ENCODE measurements at places on chromosomes 7 and 10.

DNA sequence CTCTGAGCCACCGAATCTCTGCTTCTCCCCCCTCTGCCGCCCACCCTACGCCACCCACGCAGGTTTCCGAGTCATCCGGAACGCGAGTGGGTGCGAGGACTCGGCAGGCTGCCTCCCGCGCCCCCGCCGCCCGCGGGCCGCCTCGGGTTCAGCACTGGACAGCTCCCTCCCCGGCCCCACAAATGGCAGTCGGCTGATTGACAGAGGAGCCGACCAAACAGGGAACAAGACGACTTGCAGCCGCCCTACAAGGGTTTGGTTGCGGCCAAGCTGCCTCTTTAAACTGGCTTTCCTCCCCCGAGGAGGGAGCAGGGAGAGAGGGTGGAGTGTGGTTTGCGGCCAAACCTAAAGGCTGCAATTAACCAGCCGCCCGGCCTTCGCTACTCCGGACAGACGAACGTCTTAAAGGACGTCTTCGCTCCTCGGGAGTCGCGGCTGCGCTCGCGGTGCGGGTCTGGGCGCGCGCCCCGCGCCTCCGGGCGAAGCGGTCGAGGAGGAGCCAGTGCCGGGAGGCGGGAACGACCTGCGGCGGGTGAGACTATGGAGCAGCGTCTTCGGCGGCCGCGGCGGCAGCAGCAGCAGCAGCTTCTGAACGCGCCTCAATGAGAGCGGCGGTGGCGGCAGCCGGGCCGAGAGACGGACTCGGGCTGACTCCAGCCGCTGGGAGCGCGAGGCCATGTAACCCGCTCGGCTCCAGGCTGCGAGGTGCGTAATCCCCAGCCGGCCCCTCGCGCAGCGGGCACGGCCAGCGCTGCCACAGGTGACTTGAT is at the start of gene GPR158:
TSS of gene GPR158 (plus strand) at position 541 of the 770 bp plus-strand sequence. CDS start 420 bp downstream, outside the sequence.
- peak; percentile 73 for DNase-seq

- DNase-seq, result no peak
These were observed 7.0 kb downstream of the NAPEPLD start for GRCh38 chr7:103141753-103142404.

DNA sequence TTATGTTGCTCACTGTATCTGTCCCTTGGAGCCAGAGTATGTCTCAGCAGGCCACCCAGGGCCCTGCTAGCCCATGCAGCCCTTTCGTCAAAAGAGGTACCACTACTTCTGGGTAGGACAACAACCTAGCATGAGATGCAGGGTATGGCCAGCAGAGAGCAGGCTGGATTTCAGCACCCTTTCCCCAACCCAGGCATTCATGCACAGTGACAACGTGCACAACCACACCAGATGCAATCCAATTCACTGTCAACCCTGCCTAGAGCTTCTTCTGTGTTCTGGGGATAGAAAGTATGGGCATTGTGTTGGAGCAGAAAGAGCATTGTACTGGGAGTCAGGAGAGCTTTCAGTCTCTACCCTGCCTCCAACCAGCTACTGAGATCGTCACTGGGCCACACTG is 37.9 kb downstream of the JAZF1 start:
- no peak for DNase-seq

- DNase-seq, result no peak
These were observed 325.4 kb downstream of the ADARB2 start for GRCh38 chr10:1411956-1412355.

DNA sequence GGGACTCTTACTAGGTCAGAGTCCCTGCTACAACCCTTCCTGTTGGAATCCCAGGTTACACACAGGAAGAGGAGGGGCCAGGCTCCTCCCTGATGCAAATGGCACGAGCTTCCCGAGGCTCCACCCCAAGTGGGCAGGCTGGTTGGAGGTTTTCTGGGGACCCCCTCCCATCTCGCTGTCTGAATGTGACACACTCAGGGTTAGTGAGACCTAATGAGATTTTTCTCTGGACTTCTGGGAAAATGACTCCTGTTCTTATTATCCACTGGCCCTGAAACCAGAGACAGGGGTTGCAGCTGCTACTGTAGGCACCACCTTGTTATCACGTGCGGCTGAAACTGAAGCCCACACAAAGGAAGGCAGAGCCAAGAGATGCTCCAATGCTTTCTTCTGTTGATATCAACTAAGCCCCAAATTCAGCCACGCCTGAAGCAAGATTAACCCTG is 103.3 kb downstream of the FAM107B start:
- DNase-seq, result no peak

DNA sequence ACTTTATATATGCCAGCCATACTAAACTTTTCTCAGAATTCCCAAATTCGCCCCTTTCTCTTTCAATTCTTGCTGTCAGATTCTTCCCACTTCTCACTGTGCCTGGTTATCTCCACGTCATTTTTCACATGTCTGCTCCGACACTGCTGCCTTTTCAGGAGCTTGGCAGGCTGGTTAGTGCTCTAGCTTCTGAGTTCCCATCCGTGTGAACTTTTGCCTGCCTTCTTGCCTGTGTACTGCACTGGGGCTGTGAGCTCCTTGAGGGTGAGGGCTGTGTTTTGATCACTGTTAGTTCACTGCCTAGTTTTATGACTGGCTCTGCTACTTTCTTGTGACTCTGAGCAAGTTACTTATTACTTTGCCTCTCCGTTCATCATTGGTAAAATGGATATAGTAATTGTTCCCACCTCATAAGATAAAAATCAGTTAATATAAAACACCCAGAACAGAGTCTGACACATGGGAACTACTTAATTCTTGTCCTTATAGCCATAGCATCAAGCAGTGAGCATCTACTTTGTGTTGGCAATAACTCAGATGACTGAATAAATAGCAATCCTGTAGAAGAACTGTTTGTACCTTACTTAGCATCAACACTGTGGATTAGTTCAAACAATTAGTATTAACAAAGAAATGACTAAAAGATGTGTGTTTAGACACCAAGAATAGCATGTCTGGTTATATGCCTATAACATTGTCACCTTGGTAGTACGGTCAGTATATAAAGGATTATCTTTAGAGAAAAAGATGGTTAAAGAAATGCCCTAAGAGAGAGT is 5.5 kb downstream of the GSTO1 start:
- no peak for DNase-seq

GRCh38 chr10:5589661-5590511 is 65.1 kb downstream of the CALML3 start:
- DNase-seq, result no peak

DNA sequence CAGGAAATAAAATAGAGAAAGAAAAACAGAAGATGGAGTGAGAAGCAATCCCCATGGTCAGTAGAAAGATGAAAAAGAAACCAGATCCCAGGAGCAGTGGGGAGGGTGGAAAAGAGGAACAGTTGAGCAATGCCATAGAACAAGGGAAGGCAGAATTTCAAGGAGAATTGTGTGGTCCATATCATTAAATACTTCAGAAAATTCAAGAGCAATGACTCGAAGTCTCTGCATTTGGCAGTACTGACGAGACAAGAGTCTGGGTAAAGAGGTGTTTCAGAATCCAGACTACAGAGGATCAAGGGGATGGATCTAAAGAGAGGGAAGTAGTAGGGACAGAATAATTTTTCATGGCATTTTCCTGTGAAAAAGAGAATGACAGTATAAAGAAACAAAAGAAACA is 512.6 kb downstream of the PHTF2 start:
- DNase-seq, result no peak
